ENCODE measurements at places on chromosomes 2 and 18.
A peak's percentile ranks its signal among the peaks of the same experiment; 100 is the strongest.

- no peak for DNase-seq
Measured at GRCh38 chr2:128734521-128735295, 416.0 kb upstream of the HS6ST1 start.

DNA sequence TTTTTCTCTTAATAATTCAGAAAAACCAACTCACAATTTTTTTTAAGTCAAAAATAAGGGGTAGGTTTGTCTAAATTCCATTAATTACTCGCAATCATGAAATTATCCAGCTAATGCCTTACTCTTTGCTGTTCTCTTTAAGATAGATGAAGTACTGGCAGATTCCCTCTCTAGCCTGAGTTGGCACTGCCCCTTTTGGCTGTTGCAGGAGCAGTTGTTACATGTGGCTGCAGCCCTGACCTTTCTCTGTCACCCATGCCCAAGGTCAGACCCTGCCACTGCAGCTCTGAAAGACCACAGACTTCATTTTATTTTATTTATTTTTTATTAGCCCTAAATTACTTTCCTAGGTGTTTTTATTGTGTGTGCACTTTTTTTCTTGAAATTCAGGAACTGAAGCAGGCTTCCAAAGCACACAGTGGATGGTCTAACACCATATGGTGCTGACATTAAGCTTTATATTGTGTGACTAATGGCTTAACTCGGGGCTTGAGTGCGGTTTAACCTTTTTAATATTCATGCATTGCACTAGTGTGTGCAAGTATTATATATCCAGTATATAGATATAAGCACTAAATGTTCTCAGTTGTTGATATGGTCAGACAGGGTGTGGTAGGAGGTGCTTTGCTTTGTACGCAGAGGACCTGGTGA lies 313.0 kb downstream of the CDH2 start:
- DNase-seq = no peak

DNA sequence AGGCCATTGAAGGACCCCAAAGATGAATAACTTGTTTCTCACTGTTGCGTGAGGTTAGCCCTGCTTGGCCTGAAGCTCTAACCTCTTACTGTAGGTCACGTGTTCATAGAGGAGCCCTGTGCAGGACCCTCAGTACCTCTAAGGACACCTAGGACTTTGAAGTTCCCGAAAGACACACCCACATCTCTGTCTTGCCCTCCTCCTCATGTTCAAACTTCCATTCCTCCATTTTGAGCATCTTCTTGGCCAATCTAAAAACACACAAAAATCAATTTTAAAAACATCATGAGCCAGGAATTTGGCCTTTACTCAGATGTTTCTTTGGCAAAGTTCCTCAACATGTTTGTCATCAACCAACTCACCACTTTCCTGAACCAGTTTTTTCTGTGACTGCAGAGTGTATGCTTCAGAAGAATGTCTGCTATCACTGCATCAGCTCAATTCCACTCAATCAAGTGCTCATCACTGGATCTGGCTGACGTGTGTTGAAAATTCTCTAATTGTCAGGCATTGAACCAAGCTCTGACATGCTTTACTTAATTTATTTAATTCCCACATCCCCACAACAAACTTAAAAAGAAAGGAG lies 101.6 kb downstream of the AP1S3 start:
- no peak for DNase-seq

GRCh38 chr2:11344956-11345677 lies 681 bp upstream of the ROCK2 start:
- peak; percentile 87 for DNase-seq

All from tibial artery (tissue), 4 donors.